ENCODE measurements at places on chromosomes 6 and 20. TPM values are rescaled to one million over a fixed set of nuclear protein-coding genes. Genes with fewer than 3 reads are reported as not detected.

GRCh38 chr6:147430811-147431210 lies 77.7 kb upstream of the SAMD5 start:
- DNase-seq = no peak
- H3K36me3 ChIP-seq = no peaks in the 10 kb centered on the region
- H3K4me1 ChIP-seq = no peaks in the 10 kb centered on the region
- no peaks in the 10 kb centered on the region for H3K27me3 ChIP-seq
- no peak overlapping the region for H3K4me3 ChIP-seq

- H3K27ac ChIP-seq = no peak overlapping the region
- peaks cover 3% of the 10 kb centered on the region for H3K4me1 ChIP-seq
- no peak for DNase-seq
- H3K4me3 ChIP-seq = no peak overlapping the region
Measured at GRCh38 chr6:133856911-133857310, 32.0 kb upstream of the TCF21 start.

LRRC73 gene
- 0.14 TPM for total RNA-seq

DNA sequence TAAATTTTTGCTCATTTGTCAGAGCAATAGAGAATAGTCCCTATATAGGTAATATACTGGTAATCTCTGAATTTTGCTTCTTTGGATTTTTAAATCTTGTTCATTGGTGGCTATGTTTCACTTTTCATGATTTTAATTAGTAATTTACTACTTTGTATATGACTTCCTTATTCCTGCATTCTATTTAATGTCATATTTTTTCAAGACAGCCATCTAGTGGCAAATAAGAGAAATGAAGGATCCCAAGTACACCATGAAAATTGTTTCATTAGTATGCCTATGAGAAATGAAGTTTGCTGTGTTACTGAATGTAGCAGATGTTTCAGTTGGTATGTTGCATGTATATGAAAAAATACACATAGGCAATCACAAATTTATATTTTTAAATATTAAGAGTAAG lies 82.4 kb downstream of the ZNF292 start:
- no peak overlapping the region for H3K27ac ChIP-seq
- H3K4me1 ChIP-seq = peaks cover 12% of the 10 kb centered on the region
- no peak overlapping the region for H3K4me3 ChIP-seq
- DNase-seq = no peak
- no peaks in the 10 kb centered on the region for H3K27me3 ChIP-seq

ANKRD66 gene
- not detected for total RNA-seq

DNA sequence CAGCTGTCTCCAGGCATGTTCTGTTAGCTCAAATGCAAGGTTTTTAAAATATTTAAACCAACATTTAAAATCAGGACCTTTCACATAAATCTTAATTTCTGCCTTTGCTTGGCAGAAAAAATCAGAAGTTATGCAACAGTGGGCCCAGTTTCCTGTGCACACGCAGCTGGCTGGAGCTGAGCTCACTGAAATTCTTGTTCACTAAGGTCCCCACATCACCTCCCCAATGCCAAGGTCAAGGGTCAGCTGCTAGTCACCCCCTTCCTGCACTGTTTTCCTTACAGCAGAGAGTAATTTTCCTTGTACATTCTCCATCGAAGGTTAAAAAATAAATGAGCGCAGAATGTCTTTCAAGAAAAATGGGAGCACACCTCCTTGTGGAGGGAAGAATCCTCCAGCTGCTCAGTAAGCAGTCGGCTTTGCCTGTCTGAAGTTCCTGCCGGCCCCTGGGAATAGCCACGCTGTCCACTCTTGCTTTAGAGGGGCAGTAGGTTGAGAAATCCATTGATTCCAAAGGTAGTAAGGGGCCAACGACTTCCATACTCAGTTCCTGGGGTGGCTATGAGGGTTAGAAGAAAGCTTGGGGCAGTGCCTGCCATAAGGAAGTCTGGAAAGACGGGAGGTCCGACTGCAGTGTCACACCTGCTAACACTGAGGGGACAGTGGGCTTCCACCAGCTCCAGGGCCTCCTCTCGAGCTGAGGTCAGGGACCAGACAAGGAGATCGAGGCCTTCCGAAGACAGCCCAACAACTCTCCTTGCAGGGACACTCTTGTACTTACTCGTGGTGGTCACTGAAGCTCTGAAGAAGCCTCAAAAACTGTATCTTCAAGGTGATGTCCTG lies 56.8 kb downstream of the MYH7B start:
- no peak for DNase-seq
- peak overlapping the region; percentile 8 for H3K27ac ChIP-seq
- no peak overlapping the region for H3K4me3 ChIP-seq
- no peaks in the 10 kb centered on the region for H3K27me3 ChIP-seq
- H3K36me3 ChIP-seq = peaks cover 60% of the 10 kb centered on the region

BPIFB2 gene
- total RNA-seq = not detected

Data from activated CD4-positive, alpha-beta T cell treated with anti-CD3 and anti-CD28 coated beads, Interleukin-2, amount 10 ng/mL, durations not matched to agents 24 days and 14 days (primary cell).